Activated T-cell treated with anti-CD3 and anti-CD28 coated beads, Interleukin-2, amount 50 U/mL, for 24 hours (primary cell): ENCODE measurements at places on chromosomes 12 and 14.

DNA sequence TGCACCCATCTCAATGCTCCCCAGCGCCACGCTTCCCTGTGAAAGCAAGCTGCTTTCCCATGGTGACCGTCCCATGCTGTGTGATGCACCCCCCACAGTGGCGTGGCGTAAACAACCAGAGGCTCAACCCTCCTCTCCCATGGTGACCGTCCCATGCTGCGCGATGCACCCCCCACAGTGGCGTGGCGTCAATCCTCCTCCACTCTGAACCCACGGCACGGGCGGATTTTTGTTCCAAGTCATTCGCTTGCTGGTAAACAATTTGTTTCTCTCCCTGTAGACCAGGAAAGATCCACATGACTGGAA lies 8.9 kb downstream of the STX2 start:
- H3K4me3 ChIP-seq, result no peak overlapping the region
- DNase-seq, result no peak
- peaks cover 27% of the 10 kb centered on the region for H3K36me3 ChIP-seq
- peaks cover 34% of the 10 kb centered on the region for H3K4me1 ChIP-seq

DNA sequence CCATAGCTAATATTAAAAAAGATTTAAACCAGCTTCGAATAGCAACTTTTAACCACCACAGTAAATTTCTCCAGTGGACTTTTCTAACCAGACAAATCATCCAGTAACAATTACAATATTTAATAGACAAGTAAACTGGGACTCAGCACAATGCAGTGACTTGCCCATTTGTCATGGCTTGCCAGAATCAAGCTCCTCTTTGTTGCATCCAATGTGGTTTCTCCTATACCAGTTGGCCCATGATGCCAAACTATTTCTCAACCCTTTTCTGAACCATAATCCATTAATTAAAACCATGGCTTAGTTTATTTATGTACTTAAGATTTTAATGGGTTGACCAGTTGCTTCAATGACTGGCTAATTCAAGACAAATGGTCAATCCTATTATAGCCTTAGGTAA lies 64.4 kb downstream of the DIO2 start:
- H3K4me3 ChIP-seq, result no peak overlapping the region
- no peaks in the 10 kb centered on the region for H3K36me3 ChIP-seq
- no peaks in the 10 kb centered on the region for H3K27me3 ChIP-seq
- H3K27ac ChIP-seq, result no peak overlapping the region
- DNase-seq, result no peak

- peaks cover 45% of the 10 kb centered on the region for H3K36me3 ChIP-seq
- H3K27me3 ChIP-seq, result no peaks in the 10 kb centered on the region
- no peak overlapping the region for H3K27ac ChIP-seq
- H3K4me3 ChIP-seq, result no peak overlapping the region
Observed at GRCh38 chr12:51077930-51078329, 5.5 kb downstream of the CSRNP2 start.

DNA sequence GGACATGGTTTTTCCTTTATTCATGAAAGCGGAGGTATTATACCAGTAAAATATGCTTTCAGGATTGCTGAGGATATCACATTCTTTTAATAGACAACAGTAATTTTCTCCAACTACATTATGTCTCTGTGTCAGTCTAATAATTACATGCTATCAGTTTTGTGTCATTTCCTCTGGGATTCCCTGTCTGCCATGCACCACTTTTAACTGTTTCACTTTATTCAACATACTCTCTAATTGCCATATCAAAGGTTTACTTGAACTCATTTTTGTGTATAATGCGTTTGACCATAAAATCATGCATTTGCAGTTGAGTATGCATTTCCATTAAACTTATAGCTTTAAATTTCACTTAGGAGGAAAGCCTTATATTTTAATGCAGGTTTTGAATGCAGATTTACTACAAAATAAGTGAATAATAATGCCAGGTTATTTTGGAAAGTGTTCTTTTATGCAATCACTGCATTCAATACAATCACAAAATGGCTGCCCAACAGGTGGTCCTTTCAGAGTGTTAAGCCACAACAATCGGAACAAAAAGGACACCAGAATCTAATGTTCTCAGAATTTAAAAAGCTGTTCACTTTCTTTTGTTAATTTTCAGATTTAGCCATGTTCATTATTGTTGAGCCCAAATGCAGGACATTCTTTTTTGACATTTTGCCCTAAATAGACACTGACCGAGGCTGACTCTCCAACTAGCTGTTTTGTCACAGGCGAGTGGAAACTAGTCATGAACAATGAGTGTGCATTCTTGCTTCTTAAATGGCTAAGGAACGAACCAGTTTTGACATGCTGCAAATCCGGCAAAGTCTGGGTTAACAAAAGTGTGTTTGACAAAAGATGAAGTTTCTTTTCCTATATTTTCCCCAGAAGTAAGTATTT lies 40.9 kb downstream of the MBIP start:
- no peaks in the 10 kb centered on the region for H3K36me3 ChIP-seq
- no peak overlapping the region for H3K27ac ChIP-seq
- H3K27me3 ChIP-seq, result peaks cover 64% of the 10 kb centered on the region

DNA sequence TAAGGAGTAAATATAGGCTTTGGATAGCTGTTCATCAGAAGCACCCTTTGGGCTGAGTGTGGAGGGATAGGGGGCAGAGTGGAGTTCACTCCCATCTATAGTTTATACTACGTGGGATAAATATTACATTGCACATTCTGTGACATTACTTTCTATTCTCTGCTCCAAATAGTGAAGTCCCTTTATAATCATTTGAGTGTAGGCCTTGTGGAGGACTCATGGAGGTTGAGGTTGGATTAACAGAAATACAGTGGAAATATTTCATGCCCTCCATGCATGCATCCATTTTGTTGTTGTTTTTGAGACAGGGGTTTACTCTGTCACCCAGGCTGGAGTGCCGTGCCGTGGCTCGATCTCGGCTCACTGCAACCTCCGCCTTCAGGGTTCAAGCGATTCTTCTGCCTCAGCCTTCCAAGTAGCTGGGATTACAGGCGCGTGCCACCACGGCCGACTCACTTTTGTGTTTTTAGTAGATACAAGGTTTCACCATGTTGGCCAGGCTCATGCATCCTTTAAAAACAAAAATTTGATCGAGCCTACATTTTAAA lies 1.4 kb downstream of the CHPT1 start:
- H3K27ac ChIP-seq, result peak overlapping the region; percentile 85
- H3K4me3 ChIP-seq, result peak overlapping the region; percentile 85
- DNase-seq, result no peak
- H3K27me3 ChIP-seq, result peaks cover 3% of the 10 kb centered on the region
- peaks cover 9% of the 10 kb centered on the region for H3K36me3 ChIP-seq

DNA sequence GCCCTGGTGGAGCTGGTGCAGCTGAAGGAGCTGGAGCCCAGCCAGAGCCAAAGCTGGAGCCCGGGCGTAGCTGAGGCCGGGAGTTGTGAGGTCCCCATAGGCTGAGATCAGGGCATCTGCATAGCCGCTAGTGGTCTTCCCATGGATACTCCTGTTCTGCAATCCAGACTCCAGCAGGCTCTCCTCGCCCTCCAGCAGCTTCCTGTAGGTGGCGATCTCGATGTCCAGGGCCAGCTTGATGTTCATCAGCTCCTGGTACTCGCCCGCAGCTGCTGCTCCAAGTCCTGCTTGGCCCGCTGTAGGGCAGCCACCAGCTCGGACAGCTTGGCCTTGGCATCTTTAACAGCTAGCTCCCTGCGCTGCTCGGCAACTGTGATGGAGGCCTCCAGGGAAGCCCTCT lies 966.1 kb downstream of the FSCB start:
- H3K36me3 ChIP-seq, result no peaks in the 10 kb centered on the region
- no peaks in the 10 kb centered on the region for H3K4me1 ChIP-seq
- no peak for DNase-seq
- H3K27me3 ChIP-seq, result no peaks in the 10 kb centered on the region
- no peak overlapping the region for H3K4me3 ChIP-seq

DNA sequence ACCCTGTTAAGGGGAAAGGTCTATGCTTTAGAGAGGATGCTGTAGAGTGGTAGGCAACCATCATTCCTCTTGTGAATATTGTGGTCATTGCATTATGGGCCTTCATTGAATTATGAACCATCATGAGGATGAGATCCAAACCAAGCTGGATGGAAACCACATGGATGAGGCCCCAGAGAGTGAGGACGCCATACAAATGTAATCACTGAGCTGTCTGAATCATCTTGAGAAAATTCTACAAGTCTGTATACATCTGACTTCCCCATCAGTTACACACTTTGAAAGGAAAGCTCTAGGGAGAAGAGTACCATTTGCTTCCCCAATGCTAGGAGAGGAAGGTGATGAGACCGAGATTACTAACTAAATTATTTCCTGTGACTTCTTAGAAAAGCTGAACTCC lies 172.9 kb downstream of the CACNA1C start:
- peaks cover 27% of the 10 kb centered on the region for H3K27me3 ChIP-seq
- H3K27ac ChIP-seq, result no peak overlapping the region
- no peaks in the 10 kb centered on the region for H3K36me3 ChIP-seq
- no peak for DNase-seq
- H3K4me3 ChIP-seq, result no peak overlapping the region

DNA sequence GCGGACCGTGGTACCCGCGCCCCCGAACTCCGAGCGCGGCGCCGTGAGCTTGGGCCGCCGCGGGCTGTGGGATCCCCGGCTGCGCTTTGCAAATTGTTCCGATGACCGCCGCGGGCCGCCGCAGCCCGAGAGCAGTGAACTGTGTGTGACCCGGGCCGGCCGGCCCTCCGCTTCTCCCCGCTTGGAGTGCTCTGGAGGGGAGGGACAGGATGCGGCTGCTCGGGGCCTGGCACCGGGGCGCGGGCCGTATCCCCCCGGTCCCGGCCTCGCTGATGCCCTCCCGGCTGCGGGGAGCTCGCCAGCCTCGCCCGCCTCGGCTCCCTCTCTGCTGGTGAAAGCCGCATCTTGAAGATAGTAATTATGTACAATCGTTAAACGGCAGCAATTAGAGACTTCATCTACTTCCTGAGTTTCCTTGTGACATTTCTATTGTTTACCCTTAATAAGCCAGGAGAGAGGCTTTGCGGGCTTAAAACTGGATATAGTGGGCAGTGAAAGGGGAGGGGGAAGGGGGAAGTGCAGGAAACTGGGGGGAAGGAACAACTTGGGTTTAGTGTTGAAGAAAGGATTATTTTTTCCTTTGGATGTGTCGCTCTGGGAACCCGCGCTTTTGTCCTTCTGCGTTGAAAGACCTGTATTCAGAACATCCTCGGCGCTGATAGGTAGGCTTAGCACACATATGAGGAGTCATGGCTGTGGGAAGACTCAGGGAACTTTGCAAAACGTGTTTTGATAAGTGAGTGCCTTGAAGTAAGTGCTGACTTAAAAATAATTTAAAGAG lies 1.2 kb downstream of the PELI2 start:
- peaks cover 19% of the 10 kb centered on the region for H3K27me3 ChIP-seq
- peak overlapping the region; percentile 31 for H3K27ac ChIP-seq
- peak; percentile 61 for DNase-seq
- peak overlapping the region; percentile 78 for H3K4me3 ChIP-seq
- peaks cover 49% of the 10 kb centered on the region for H3K4me1 ChIP-seq

GRCh38 chr14:68623826-68624225 lies 169.0 kb downstream of the ZFP36L1 start:
- no peak overlapping the region for H3K27ac ChIP-seq
- peaks cover under 1% of the 10 kb centered on the region for H3K27me3 ChIP-seq
- peaks cover 11% of the 10 kb centered on the region for H3K4me1 ChIP-seq

GRCh38 chr14:21136024-21136423 lies 19.8 kb downstream of the OR5AU1 start:
- DNase-seq, result no peak
- H3K4me3 ChIP-seq, result no peak overlapping the region
- H3K4me1 ChIP-seq, result no peaks in the 10 kb centered on the region
- H3K27ac ChIP-seq, result no peak overlapping the region
- H3K27me3 ChIP-seq, result no peaks in the 10 kb centered on the region
- no peaks in the 10 kb centered on the region for H3K36me3 ChIP-seq

GRCh38 chr12:20423557-20423956 lies 55.2 kb downstream of the PDE3A start:
- DNase-seq, result no peak
- no peak overlapping the region for H3K4me3 ChIP-seq
- H3K27ac ChIP-seq, result no peak overlapping the region

- no peak for DNase-seq
- no peaks in the 10 kb centered on the region for H3K4me1 ChIP-seq
- no peaks in the 10 kb centered on the region for H3K27me3 ChIP-seq
- no peak overlapping the region for H3K27ac ChIP-seq
- H3K36me3 ChIP-seq, result no peaks in the 10 kb centered on the region
- no peak overlapping the region for H3K4me3 ChIP-seq
Observed at GRCh38 chr12:79012636-79013035, 148.1 kb downstream of the SYT1 start.
